AG08396 (cell line): ENCODE measurements at places on chromosomes 11 and 22.

- no peak for DNase-seq
Observed at GRCh38 chr22:35561796-35562526, 21.3 kb downstream of the RASD2 start.

DNA sequence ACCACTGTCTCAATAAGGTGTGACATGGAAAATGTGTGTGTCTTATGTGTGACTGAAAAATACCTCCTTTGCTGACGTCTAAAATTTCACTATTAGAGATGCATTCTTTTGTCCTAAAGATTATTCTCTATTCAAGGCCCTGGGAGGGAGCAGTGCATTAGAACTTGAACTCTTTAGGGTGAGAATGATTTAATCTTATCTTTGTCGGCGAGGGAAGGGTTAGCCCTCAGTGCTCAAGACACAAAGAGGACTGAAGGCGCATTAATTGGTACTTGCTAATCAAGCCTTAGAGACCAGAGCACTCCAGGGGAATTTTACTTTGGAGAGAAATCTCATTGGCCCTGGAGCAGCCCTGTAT is 29.8 kb upstream of the PLET1 start:
- no peak for DNase-seq

DNA sequence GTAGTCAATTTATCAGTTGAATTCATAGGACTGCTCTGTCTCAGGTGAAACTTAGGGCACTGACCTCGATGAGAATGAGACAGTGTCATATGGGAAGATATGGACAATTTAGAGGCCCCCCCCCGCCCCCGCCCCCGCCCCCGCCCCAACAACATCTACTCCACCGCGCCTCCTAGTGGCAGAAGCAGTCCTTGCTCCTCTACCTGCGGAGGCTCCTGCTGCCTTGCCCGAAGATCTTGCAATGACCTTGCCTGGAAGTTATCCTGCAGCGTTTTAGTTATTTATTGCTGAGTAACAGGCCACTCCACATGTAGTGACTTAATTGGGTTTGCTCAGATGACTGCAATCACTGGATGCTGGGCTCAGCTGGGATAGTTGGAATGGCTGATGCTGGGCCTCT is 15.2 kb downstream of the SERPINH1 start:
- DNase-seq: peak; percentile 69

- no peak for DNase-seq
Observed at GRCh38 chr11:119330237-119330636, 4.1 kb upstream of the RNF26 start.

GRCh38 chr11:125886997-125887372 is 483 bp upstream of the HYLS1 start:
- DNase-seq: no peak

GRCh38 chr11:111395081-111395480 is 16.0 kb upstream of the POU2AF1 start:
- DNase-seq: no peak

DNA sequence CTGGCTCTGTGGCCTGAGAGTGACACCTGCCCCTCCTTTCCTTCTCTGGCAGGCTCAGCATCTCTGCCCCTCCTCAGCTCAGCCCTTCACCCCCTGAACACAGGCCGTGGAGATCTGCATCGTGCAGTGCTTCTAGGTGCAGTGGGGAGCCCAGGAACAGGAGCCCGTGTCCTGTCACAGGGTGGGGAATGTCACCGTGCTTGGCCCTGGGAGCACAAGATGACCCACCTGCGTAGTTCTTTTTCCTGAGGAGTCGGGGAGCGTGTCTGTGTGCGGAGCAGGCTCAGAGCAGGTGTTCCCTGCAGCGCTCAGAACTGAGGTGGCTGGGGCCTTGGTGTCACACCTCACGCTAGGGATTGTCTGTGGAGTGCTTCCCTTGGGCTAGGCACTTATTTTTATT is 10.6 kb downstream of the TBC1D22A start:
- no peak for DNase-seq

GRCh38 chr11:67157691-67158090 is 38.6 kb downstream of the KDM2A start:
- DNase-seq: no peak

DNA sequence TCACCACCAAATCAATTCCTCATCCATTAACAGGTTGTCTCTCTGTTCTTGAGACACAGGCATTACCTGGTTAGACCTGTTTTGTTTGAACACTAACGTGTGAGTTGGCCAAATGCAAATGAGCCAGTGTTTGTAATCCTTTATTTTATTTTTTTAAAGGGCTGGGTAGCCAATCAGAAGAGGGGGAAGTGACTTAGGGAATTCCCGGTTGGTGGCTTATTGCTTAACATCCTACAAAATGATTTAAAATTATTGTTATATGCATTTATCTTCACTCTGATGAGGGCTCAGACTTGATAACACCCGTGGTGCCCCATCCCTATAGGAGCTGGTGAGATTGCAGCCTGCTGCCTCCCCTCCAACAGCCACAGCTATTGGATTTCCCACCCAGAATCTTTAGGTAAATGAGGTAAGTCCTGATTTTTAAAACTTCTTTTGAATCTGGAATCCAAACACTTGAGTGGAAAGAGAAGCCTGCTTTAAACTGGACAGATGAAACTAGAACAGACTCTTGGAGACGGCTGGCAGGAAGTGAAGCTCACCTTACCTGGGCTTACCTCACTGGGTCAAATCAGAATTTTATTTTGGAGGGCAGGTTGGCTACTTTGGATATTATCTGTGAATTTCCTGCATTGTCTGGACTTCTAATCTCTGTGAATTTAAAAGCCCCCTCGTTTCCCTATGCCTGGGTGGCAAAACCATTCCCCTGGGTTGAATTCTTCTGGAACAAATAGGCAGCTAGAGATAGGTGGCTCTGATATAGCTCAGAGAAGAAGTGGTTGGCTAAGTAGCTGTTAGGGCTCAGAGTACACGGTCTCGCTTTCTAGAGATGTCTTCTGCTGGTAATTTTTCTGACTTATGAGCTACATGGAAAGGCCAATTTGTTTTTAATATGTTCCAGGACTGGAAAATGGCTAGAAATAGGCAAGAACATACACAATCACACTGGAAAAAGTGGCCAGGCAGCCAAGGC is at the start of gene EHF:
Gene EHF, plus strand, starts transcription at position 274 of the 973 bp plus-strand sequence. CDS start 21,538 bp downstream, outside the sequence.
- DNase-seq: no peak

- DNase-seq: no peak
Observed at GRCh38 chr11:44785856-44786607, 59.3 kb downstream of the TSPAN18 start.

DNA sequence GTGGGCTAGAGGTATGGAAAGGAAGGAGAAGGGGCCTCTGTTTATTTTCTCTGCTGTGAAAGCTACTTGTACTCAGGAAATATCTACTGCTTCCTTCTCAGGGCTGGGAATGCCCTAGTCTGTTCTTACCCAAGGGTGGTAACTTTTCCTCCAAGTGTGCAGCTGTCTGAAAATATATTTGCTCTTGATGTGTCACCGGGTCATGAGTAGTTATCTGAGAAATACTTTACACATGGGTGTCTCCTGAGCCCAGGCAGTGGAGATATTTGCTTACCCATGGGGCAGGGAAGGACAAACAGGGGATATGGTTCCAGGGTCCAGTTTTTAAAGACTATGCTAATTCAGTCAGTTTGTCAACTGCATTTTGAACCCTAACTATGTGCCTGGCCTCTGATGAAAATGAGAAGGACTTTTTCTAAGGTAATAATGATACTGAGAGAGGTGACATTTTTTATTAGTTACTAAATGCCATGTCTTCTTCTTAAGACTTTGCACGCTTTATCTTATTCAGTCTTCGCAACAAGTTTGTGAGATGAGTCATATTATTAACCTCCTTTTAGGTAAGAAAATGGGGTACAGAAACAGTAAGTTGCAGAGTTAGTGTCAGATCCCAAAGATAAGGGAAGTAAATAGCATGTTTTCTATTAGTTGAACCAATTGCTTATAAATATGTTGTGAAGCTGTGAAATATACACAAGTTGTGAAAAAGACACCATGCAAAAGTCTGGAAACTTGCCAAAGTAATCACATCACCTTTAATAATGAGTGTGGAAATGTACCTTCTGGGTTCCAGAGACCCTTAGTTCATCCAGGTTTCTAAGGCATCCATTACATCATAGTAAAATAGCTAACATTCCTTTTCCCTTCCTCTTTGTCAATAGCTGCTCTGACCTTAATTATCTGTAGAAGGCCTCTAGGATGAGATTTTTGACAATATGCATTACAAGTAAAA is 22.9 kb downstream of the SYTL2 start:
- DNase-seq: no peak

DNA sequence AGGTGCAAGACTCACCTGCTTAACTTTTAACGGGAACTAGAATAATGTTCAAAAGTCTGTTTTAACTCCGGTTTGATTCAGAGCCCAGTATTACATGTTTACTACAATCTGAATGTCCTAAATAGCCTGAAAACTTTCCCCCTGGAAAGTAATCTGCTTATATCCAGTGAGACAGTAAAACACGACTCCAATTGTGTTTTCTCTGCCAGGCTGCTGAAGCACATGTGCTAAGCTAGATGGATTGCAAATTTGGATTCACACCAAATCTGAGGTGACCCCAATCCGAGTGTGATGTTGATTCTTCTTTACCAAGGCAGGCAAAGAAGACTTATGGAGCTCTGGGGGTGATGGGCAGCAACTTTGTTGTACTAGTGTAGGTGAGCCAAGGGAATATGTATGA is 158.7 kb upstream of the PDGFD start:
- DNase-seq: no peak

DNA sequence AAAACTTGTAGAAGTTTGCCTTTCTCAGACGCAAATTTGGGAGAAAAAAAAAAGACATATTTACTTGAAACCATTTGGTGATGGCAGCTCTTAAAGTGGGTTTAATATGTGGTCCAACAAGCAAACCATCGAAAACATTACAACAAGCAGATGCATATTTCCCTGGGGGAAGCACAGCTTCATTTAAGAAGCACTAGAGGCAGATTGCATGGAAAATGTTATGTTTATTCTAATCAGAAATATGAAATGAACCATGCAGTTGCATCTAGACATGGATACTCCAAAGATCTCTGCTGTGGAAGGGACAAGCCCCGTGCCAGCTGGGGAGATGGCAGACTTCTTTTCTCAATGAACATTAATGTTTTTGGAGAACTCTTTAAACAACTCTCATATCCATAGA is 57.4 kb upstream of the PARVA start:
- no peak for DNase-seq

DNA sequence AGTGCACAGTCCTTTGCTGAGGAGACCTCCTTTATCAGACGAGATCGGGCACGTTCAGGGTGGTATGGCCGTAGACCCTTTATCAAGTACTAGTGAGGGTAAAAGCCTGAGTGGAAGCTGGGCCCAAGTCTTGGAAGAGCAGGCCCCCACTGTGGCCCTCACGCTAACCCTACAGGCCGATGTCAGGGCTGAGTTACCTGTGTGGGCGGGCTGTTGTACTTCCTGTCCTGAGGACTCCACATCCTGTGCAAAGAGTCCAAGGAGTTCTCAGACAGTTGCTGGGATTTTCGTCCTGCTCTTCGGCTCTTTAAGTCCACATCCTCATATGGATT is 34.9 kb downstream of the RPL27A start:
- no peak for DNase-seq
